ENCODE measurements at places on chromosomes 16 and 17. TPM values are rescaled to one million over a fixed set of nuclear protein-coding genes. Genes with fewer than 3 reads are reported as not detected.

The GSG1L gene
- not detected for total RNA-seq

The CEP95 gene
- total RNA-seq = 49.3 TPM

The KAT2A gene
- 38.6 TPM for total RNA-seq

The SPECC1 gene
- 29.1 TPM for total RNA-seq

The TMC5 gene
- 6.6 TPM for total RNA-seq

The ZNF423 gene
- total RNA-seq = 8.4 TPM

The CD300LB gene
- total RNA-seq = 0.91 TPM

The AATK gene
- 4.2 TPM for total RNA-seq

The SEPTIN1 gene
- 12.8 TPM for total RNA-seq

The TANC2 gene
- 73.9 TPM for total RNA-seq

The PCGF2 gene
- 62.2 TPM for total RNA-seq

The SMCR8 gene
- 22.4 TPM for total RNA-seq

The TBC1D3D gene
- 0.28 TPM for total RNA-seq

The TP53TG3B gene
- total RNA-seq = not detected

The OR4D1 gene
- total RNA-seq = 0.06 TPM

The TP53 gene
- total RNA-seq = 66.9 TPM

The GRIN2A gene
- 6.5 TPM for total RNA-seq

The RDM1 gene
- not detected for total RNA-seq

The BAIAP3 gene
- 8.0 TPM for total RNA-seq

The ALOX12 gene
- not detected for total RNA-seq

Data from kidney (tissue), 22 donors.